Cardiac fibroblast (primary cell): ENCODE measurements at places on chromosomes 7 and 10.
A peak's percentile ranks its signal among the peaks of the same experiment; 100 is the strongest.

GRCh38 chr7:36535866-36536664, 146.4 kb downstream of the ANLN start:
- no peak for DNase-seq

DNA sequence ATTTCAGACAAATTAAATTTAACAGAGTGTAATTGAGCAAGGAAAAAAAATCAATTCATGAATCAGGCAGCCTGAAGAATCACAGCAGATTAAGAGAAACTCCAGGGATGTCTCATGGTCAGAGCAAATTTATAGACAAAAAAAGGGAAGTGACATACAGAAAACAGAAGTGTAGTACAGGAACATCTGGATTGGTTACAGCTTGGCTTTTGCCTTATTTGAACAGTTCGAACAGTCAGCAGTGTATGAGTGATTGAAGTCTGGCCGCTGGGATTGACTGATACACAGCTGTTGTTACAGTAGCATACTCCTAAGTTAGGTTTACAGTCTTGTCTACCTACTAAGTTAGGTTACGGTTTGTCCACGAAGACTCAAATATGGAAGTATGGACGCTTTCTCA, 255.3 kb downstream of the HPSE2 start:
- no peak for DNase-seq

GRCh38 chr10:77571490-77571889, 66.1 kb downstream of the KCNMA1 start:
- DNase-seq, result no peak

- no peak for DNase-seq
Observed at GRCh38 chr10:98422182-98422581, 7.2 kb upstream of the PYROXD2 start.

GRCh38 chr10:60410970-60411369, 21.3 kb upstream of the ANK3 start:
- no peak for DNase-seq

- no peak for DNase-seq
Observed at GRCh38 chr10:129719415-129719739, 244.7 kb downstream of the EBF3 start.

DNA sequence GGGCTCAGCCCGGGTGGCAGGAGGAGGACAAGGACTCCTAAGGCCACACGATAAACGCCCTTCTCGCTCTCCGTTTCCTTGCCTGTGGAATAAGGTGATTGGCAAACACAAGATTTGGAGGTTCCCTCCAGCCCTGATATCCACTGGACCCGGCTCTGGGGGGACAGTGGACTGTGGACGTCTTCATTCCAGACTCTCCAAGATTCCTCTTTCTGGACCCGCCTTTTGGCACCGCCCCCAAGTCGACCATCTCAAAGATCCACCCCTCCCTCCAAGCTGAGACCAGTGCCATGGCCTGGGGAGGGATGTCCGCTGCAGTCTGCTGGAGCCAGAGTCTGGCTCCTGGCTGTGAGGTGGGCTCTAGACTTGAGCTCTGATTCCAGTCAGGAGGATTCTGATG, 23.6 kb downstream of the ZNF783 start:
- peak; percentile 41 for DNase-seq

GRCh38 chr10:109282510-109282909, 640.8 kb downstream of the XPNPEP1 start:
- DNase-seq, result peak; percentile 13

DNA sequence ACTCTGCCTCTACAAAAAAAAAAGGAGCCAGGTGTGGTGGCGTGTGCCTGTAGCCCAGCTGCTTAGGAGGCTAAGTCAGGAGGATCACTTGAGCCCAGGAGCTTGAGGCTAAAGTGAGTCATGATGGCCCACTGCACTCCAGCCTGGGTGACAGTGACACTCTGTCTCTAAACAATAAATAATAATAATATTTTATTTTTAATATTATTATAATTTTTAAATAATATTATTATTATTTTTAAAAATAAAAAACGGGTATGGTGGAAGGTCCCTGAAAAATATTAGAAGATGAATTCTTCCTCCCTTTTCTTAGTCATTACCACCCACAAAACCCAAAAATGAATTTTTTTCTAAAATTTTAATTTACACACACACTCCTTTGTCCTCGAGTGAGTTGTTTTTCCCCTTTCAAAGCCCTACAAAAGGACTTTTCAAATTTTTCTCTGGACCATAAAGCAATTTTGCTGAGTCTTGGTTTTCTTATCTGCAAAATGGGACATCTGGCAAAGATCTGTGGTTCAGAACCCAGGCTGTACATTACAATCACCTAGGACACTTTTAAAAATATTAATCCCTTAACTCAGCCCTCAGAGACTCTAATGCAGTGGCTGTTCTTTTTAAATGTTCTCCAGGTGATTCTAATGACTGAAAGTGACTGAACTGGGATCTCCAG, 174.0 kb upstream of the NEBL start:
- no peak for DNase-seq

- peak; percentile 29 for DNase-seq
Observed at GRCh38 chr10:60490013-60490412, 100.3 kb upstream of the ANK3 start.

- no peak for DNase-seq
Observed at GRCh38 chr7:86911659-86912058, 147.8 kb downstream of the ELAPOR2 start.

DNA sequence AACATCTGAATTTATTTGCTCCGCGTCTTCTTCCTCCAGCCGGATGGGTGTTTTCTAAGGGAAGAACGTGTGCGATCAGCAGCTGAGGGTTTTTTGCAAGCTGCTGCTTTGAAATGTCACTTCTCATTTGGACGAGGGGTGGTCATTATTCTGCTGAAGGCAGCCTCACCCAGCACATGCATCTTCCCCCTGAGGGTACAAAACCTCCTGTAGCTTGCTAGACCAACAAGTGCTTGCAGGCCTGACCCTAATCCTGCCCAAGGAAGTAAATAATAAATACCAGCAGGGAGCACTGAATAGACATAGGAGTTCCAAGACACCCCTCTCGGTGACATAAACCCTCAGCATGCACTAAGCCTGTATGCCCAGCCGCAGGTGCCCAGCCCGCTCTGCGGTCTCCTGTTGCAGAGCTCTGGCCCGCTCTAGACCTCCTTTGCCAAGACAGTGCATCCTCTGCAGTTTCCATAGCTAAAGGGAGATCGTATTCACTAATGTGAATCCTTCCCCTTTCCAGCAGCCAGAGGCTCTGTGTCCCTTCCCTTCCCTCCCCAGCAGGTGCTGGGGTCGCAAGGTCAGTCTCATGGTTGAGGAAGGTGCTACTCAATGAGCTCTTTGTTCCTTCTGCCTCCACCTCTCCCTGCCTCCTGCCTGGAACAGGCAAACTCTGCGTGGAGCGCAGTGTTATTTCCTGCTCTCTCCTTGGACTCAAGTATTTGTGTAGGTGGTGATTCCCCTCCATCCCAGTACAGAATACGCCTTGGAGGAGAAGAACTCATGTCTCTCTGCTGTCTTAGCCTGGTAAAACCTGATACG, 36.6 kb downstream of the SBDS start:
- DNase-seq, result no peak

GRCh38 chr7:106041140-106041717, 70.9 kb downstream of the SYPL1 start:
- peak; percentile 36 for DNase-seq

- DNase-seq, result no peak
Observed at GRCh38 chr10:129045599-129045998, 421.4 kb upstream of the MGMT start.

DNA sequence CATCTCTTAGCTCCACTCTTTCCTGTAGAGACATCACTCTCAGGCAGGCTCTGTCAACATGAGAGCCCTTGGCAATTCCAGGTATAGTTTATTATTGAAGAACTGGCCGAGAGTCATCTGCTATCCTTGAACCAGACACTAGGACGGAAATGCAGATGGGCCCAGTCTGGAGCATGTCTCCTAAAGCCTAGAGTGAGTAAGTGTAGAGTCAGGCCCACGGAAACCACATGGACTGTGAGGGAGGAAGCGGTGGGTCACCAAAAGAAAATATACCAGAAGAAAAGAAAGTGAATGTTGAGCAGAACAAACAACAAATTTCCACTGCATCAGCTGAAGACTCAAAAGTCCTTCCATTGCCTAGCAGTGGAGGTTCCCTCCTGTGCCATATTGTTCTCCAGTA, 15.7 kb upstream of the RELN start:
- no peak for DNase-seq

GRCh38 chr7:137977173-137977572, 24.7 kb downstream of the CREB3L2 start:
- DNase-seq, result no peak

GRCh38 chr7:101151908-101152651, 2.2 kb upstream of the AP1S1 start:
- no peak for DNase-seq

DNA sequence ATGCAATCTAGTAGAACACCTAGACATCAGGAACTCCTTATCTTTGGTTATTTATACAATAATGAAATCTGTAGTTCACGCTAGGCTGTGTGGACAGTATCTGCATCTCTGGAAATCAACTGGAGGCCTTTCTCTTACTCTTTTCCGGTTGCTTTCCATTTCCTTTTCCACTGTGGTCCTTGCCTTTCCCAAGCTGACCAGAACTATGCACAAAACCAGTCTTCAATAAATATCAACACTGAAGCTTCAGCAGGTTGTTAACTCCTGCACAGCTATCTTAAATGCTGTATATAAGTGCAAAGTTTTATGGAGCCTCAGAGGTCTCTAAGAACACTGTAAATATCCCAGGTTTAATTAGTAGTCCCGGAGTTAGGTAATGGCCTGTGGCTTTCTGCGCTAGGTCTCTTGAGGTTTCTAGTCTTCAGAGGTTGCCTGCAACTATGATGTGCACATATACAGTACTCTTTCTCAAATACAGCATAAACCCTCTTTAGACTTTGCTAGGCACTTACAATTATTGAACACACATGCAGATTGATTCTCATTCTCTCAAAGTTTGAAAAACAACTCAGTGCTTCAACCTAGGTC, 2.4 kb downstream of the KLLN start:
- no peak for DNase-seq

- DNase-seq, result no peak
Observed at GRCh38 chr10:30705101-30705624, 75.6 kb upstream of the LYZL2 start.

DNA sequence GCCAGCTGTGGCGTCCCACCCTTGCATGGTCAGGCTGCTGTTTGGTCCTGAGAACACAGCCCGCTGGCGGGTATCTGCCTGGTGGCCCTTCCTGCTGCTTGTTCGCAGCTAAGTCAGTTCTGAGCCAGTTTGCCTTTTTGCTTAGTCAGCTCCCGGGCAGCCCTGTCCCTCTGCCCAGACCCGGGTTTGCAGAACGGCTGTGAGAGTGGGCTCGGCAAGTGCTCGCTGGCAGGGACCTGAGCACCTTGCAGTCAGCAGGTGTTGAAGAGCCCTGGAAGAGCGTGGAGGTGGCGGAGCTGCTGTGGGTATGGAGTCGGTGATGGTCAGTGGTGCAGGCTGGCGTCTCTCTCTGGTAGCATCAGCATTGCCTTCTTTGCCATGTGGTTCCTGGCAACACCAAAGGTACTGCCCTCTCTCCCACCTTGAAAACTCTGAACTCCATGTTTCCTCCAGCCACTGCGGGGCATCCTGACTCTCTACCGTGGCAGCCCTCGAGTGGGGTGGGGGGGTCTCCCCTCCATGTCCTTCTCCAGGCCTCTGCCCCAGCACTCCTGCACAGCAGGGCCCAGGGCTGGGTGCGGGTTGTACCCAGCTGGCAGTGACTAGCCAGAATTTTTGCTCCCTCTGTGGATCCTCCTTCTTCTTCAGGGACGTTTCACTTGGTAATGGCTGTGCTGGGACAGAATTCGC, 4.6 kb downstream of the INPP5A start:
- no peak for DNase-seq

- DNase-seq, result no peak
Observed at GRCh38 chr10:131202990-131203389, 108.5 kb downstream of the TCERG1L start.

DNA sequence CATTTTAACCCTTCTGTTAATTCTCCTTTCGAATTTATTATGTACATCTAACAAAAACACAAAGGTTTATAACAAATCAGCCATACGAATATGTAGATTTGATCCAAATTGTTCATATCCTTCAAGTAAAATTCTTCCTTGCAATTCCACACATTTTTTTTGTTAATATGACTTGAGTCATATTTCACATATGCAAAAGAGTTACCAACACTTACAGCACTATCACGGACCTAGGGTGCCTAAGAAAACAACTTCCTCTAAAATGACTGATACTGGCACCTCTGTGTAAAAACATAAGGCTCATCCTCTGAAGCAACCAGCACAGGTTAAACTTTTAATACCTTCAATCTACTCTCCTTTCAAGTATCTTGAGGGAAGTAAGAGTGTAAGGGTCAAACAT, 451.8 kb downstream of the SEMA3D start:
- DNase-seq, result no peak

DNA sequence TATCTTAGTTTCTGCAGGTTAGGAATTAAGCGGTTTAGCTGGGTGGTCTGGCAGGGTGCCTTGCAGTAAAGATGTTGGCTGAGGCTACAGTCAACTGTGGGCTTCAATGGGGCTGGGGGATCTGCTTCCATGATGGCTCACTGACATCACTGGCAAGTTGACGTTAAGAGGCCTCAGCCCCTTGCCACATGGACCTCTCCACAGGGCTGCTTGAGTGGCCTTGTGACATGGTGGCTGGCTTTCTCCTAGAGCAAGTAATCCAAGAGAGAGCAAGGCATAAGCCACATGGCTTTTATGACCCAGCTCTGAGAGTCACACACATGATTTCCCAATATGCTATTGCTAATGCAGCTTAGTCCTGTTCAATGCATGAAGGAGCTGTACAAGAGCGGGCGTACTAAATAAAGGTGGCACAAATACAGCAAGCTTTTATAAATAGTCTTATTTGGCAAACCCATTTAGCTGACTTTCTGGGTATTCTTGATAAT, 109.1 kb downstream of the SEPTIN7 start:
- DNase-seq, result no peak

DNA sequence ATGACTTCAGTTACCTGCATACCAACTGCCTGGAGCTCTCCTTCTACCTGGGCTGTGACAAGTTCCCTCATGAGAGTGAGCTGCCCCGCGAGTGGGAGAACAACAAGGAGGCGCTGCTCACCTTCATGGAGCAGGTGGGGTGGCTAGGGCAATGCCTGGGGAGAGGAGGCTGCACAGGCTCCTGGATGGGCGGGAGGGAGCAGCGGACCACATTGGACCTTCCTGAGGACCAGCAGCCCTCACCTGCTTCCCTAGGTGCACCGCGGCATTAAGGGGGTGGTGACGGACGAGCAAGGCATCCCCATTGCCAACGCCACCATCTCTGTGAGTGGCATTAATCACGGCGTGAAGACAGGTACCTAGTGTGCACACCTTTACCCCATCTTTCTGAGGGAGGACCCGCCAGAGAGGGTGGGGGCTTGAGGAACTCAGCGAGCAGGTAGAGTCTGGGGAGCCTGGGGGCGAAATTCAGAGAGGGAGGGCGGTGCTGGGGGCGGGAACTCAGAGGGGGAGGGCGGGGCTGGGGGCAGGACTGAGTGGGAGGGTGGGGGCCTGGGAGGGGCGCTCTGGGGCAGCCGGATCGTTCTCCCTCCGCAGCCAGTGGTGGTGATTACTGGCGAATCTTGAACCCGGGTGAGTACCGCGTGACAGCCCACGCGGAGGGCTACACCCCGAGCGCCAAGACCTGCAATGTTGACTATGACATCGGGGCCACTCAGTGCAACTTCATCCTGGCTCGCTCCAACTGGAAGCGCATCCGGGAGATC, 9.0 kb downstream of the AEBP1 start:
- no peak for DNase-seq

- DNase-seq, result peak; percentile 86
Observed at GRCh38 chr7:108358553-108358952, 97.7 kb downstream of the NRCAM start.

GRCh38 chr7:51260516-51260915, 56.1 kb downstream of the COBL start:
- no peak for DNase-seq
